ENCODE measurements at places on chromosomes 6 and 20. TPM values are rescaled to one million over a fixed set of nuclear protein-coding genes. Genes with fewer than 3 reads are reported as not detected.

- no peak for DNase-seq
These were observed 72.1 kb downstream of the SOD2 start for GRCh38 chr6:159620947-159621346.

- no peak for DNase-seq
These were observed 6.5 kb downstream of the LY86 start for GRCh38 chr6:6595025-6595424.

DNA sequence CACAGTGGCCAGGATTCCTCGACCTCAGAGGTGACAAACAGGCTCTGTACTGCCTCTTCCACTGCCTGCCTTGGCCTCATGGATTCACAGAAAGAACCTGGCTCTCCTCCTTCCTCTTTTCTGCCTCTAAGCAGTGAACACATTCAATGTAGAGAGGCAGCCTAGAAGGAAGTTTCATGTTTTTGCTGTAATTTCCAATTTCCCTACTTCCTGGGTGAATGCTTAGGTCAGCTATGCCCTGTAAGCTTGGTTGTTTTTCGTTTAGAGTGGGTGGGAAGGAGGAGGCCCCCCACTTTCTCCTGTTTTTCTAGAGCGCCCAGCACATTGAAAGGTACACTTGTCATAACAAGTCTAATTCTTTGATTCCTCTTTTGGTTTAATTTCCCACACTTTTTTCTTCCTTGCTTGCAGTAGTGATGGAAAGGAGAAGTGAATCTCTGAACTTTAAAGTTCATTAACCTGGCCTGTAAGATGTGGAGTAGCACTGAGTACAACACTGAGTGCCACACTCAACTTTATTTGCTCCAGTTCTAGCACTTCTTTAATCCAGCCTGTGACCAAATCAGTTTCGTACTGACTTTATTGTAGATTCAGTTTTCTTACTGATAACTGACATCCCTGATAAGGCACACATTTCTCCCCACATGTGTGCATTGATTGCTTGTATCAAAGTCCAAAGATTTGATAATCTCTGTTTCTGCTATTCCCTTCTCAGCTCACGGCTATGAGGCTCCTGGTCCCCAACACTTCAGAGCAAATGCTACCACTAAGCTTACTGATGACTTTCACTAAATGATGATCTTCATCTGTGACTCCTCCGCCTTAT, 100.0 kb upstream of the MAN1A1 start:
- DNase-seq, result no peak

DNA sequence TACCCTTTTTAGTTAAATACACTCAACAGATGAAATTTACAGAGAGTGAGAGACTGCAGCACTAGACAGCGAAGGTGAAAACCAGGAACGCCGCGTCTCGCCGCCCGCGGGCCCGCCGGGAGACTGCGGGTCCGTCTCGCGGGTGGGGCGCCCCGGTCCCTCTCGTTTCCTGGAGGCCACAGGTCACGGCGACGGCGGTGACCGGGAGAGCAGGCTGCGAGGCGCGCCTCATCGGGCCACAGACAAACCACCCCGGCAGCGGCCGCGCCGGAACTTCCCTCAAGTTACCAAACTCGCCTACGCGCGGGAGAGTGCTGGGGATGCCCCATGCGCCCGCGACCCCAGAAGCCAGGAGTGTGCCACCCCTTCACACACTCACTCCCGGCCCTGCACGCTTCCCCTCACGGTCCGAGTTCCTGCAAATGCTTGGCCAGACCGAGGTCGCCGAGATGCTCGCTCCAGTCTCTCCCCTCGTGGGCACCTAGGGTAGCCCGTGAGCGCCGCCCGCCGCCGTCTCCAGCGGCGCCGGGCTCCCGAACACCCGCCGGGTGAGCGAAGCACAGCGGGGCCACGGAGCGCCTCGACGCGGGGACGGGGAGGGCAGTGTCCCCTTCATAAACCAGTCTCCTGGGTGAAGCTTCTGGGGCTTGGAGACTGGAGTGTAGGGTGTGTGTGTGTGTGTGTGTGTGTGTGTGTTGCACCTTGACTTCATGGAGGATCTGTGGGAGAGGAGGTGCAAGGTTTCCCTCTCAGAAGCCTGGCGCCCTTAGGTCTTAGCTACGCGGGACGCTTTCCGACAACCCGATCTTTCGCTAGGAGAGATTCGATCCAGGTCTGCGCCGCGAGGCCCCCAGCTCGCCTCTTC, 1.4 kb downstream of the BACH2 start:
- DNase-seq, result no peak

DNA sequence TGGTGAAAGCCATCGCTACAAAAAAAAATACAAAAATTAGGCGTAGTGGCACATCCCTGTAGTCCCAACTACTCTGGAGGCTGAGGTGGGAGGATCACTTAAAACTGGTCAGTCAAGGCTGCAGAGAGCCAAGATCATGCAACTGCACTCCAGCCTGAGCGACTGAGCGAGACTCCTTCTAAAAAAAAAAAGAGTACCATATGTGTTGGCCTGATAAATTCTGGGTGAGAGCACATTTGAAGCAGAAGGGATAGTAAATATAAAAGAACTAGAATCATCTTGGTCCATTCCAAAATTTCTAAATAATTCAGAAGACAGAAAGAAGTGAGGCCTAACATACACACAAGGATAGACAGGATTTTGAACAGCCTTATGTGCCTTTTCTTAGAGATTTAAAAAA, 2.2 kb downstream of the IBTK start:
- DNase-seq, result no peak

- no peak for DNase-seq
These were observed 380.6 kb upstream of the CHD6 start for GRCh38 chr20:41998539-41999341.

DNA sequence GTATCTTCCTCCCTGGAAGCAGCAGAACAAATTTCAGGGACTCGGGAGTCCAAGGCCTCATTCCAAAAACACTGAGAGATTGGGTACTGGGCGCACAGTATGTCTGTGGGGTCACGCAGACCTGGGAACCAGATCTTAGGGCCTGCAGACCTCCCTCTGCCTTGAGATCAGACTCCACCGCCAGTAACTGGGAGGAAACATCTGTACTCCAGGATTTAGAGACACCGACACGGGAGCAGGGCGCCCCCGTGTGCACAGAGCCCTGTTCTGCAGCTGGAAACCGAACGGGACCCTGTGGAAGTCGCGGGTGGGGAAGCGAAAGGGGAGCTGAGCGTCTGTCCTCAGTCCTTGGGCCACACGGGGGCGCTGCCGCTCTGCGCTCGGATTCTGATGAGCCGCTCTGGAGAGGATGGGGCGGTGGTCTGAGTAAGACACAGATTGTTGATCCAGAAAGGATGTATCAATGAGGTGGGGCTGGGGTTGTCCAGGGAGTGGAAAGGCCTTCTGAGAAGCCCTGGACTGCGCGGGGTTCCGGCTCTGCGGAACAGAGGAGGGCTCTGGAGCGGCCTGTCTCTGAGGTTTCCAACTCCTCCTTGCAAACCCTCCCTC, 35.7 kb upstream of the HLA-E start:
- peak; percentile 91 for DNase-seq

DNA sequence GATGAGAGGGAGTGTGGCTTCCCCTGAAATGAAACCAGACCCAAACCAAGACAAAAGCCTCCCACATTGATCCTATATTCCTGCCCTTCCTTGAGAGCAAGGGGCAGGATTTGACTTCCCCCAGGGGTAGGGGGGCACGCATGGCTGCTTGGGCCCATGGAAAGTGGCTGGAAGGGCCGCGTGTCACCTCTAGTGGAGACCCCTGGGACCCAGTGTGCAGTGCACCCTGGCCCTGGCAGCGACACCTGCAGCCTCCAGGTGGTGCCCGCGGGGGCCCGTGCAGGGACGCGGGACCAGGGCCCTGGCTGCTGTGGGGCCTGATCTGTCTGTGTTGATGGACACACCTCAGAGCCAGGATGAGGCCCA, 18.0 kb upstream of the SLCO4A1 start:
- DNase-seq, result peak; percentile 87

SLC22A1 gene
- 0.56 TPM for total RNA-seq

- DNase-seq, result peak; percentile 49
These were observed 519 bp downstream of the MTRF1L start for GRCh38 chr6:153001767-153002612.

GRCh38 chr20:44747166-44748004, 1.7 kb downstream of the KCNK15 start:
- peak; percentile 96 for DNase-seq

GRCh38 chr6:122788663-122789181, 336 bp upstream of the SMPDL3A start:
- no peak for DNase-seq

- no peak for DNase-seq
These were observed 46.0 kb downstream of the NUDT3 start for GRCh38 chr6:34346175-34347119.

SPEF1 gene
- total RNA-seq, result 0.81 TPM

GRCh38 chr20:49043000-49043399, 3.1 kb upstream of the CSE1L start:
- DNase-seq, result no peak

GRCh38 chr6:152750694-152751093, at the start of gene VIP:
Gene VIP (plus strand): TSS chr6:152750797. CDS start chr6:152752178, 1,381 bp downstream.
- peak; percentile 37 for DNase-seq

GRCh38 chr20:13338999-13339411, 117.9 kb downstream of the ISM1 start:
- DNase-seq, result peak; percentile 47

GRCh38 chr6:130111031-130111430, 92.7 kb downstream of the L3MBTL3 start:
- DNase-seq, result no peak

- DNase-seq, result no peak
These were observed 55.7 kb upstream of the PREP start for GRCh38 chr6:105458551-105458950.

GRCh38 chr6:95923518-95923917, 92.3 kb upstream of the FUT9 start:
- DNase-seq, result peak; percentile 5

HCK gene
- not detected for total RNA-seq

CST9 gene
- not detected for total RNA-seq

- no peak for DNase-seq
These were observed 236.0 kb upstream of the ECI2 start for GRCh38 chr6:4371207-4371921.

- DNase-seq, result no peak
These were observed 96.7 kb upstream of the BMP5 start for GRCh38 chr6:55972091-55972490.

GRCh38 chr6:166877349-166877748, 79.0 kb downstream of the RNASET2 start:
- peak; percentile 12 for DNase-seq

FRK gene
- total RNA-seq, result 2.1 TPM

DNA sequence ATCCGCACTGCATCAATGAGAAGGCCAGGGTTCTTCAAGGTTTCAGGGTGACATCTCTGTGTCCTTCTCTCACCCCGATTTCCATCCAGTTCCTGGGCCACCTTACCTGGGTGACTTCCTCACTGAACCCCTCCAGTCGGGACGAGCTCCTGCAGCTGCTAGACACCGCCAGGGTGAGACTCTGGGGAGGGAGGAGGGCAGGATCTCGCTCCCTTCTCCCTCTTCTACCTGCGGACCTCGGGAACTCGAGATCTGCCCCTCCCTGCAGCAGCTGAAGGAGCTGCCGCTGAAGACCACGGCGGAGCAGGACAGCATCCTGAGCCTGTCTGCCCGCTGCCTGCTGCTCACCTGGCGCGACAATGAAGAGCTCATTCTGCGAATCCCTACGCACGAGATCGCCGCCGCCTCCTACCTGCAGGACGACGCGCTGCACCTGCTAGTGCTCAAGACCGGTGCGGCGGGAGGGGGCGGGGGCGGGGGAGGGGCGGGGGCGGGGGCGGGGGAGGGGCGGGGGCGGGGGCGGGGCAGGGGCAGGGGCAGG, 7.5 kb downstream of the CCM2L start:
- DNase-seq, result peak; percentile 81

DNA sequence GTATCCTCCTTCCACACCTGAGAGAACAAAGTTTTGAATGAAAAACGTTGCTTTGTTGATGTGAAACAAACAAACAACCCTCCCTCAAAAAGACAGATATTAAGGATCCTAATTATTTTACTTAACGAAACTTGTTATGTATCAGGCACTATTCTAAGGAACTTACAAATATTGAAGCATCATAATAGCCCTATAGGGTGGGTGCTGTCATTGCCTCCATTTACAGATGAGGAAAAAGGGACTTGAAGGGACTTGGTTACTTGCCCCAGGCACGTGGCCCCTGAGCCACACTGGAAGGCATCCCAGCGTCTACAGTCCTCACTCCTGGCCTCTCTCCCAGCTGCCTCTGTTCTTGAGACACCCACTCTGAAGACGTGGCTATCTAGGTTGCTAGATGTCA, 20.2 kb upstream of the OLIG3 start:
- DNase-seq, result no peak

GLP1R gene
- not detected for total RNA-seq

- DNase-seq, result no peak
These were observed 360.0 kb downstream of the CD83 start for GRCh38 chr6:14477559-14477958.

- DNase-seq, result peak; percentile 97
These were observed 26.5 kb upstream of the RNF24 start for GRCh38 chr20:4041748-4042411.

- DNase-seq, result no peak
These were observed 185.1 kb downstream of the CARMIL1 start for GRCh38 chr6:25464225-25464624.

NKAPL gene
- not detected for total RNA-seq

GRCh38 chr6:108469316-108469715, 91.4 kb upstream of the FOXO3 start:
- no peak for DNase-seq

BEND6 gene
- not detected for total RNA-seq

IMPG1 gene
- total RNA-seq, result not detected

HTR1E gene
- total RNA-seq, result not detected

DNA sequence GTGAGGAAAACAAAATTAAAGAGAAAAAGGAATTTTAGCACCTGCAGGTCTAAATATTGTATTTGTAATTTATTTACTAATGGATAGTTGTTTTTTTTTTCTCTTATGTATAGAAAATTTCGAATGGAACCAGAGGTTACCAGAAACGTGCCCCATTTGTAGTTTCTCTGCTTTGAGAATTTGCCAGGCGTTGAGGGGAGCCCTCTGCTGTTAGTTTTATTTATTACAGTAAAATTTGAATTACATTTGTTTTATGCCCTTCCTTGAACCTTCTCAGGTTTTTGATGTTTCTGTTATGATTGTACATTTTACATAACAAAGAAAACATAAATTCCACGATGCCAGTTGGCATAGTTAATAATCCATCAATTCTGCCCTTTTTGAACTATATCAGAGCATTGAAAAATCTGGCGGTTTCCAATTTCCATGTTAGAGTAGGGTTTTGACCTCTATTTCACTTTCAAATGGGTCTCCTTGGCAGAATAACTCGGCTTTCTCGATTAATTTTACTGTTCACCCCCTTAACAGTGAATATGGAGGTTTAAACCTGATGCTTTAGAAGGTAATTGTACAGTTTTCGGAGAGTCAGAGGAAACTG, 35.1 kb upstream of the RFPL4B start:
- DNase-seq, result peak; percentile 38

DNA sequence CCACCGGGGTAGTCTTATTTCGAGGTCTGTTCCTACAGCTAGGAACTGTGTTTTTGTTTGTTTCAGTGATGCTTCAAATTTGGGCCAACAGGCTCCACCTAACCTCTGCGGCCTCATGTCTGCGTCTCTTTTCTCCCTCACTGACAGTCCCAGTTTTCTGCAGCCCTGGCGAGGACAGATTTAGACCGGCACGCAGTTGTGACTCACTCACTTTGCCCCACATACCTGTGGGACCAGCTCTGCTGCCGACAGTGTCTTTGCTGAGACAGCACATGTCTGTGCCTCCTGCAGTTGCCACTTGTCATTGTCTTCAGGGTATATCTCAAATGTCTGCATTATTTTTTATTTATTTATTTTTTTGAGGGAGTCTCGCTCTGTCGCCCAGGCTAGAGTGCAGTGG, 29.2 kb downstream of the OSBPL2 start:
- no peak for DNase-seq

GABRR1 gene
- not detected for total RNA-seq
